ENCODE measurements at places on chromosomes 2 and 18. TPM values are rescaled to one million over a fixed set of nuclear protein-coding genes. Genes with fewer than 3 reads are reported as not detected.

DNA sequence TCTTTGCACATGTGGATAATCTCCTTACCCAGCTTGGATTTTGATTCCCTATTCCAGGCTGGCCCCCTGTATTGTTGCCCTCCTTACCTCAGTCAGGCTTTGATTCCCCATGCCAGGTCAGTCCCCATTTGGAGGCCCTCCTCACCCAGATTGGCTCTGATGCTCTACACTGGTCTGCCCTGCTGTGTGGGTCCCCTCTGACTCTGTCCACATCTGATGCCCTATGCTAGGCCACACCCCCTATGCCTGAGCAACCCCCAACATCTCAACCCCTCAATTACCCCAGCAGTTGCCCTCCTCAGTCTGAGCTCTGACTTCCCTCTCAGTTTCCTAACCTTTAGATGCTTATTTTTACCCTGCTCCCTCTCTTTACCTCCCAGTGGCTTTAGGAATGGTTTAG is 89.4 kb downstream of the UBR3 start:
- no peak for DNase-seq

Gene METAP1D
- total RNA-seq: 7.5 TPM

DNA sequence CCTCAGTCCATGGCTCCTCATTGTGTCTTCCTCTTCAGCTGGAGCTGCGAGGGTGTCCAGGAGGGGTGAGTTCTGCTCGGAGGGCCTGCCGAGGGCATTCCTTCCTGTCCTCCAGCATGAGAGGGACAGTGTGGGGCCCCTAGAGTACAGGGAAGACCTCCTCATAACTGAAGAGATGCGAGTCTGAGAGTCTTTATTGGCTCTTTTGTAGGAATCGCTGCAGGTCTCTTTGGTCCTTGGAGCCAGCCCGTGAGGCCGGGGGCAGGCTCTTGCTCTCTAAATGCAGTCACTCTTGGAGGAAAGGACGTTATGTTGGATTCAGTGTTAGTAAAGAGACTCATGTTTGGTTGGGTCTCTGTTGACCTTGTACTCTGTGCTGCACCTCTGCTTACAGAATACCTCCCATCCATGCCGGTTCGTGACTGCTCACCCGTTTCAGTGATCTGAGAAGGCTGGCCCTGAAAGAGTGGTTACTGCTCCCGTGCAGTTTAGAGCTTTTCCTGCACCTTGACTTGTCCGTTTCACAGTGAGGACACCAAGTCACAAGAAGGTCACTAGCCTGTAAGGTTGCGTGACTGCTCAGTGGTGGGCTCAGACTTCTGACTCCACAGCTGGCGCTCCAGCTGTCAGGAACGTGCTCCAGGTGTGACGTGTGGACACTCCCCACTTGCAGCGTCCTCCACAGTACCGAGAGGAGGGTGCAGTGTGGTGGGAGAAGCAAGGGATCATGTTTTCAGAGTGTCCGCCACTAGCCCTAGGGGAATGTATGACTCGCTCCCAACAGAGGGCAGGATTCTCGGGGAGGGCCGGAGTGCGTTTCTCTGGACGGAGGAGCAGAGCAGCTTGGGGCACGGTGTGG is 7.8 kb downstream of the ATG4B start:
- no peak for DNase-seq

Gene ITPRIPL1
- total RNA-seq: 1.4 TPM

Gene ASXL3
- total RNA-seq: 33.2 TPM

Gene NBEAL1
- total RNA-seq: 27.4 TPM

DNA sequence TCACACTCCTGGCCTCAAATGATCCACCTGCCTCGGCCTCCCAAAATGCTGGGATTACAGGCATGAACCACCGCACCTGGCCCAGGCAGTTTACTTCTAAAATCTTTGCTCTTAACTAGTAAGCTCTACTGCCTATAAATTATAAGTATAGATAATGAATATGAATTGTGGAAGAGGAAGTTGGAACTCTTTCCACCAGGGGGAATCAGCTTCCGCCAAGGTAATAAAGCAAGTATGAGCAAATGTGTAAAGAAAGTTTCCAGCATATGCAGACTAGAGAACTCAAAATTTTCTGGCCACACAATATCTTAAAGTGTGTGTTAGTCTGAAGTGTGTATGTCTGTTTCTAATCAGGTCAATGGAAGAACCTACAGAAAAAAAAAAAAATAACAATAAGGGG is 68.1 kb downstream of the RMDN2 start:
- DNase-seq: no peak
